ENCODE measurements at places on chromosomes 7 and 10.

- no peak for DNase-seq
Observed at GRCh38 chr7:114085313-114085591, 166.4 kb upstream of the PPP1R3A start.

GRCh38 chr10:15172306-15172840 is 3.9 kb upstream of the NMT2 start:
- DNase-seq: no peak

- DNase-seq: no peak
Observed at GRCh38 chr10:110391541-110391940, 86.8 kb upstream of the SMNDC1 start.

- no peak for DNase-seq
Observed at GRCh38 chr10:33521062-33521461, 186.6 kb upstream of the NRP1 start.

Measured in non-pigmented ciliary epithelial cell (primary cell).